Stimulated activated CD4-positive, alpha-beta T cell treated with anti-CD3 and anti-CD28 coated beads, TNF-alpha, amount 100 ng/mL, for 1 hour (primary cell): ENCODE measurements at places on chromosomes 7 and 10.

DNA sequence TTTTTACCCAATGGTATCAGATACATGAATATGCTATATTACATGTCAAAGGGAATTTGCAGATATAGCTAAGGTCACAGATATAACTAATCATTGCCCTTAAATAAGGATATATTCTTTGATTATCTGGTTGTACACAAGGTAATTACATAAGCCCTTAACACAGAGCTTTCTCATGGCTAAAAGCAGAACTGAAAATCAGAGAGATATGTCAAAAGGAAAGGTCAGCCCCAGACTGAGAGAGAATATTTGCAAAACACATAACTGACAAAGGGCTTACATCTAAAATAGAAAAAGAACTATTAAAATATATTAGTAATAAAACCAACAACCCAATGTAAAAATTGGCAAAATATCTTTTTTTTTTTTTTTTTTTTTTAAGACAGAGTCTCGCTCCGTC lies 1029.5 kb upstream of the LRRN3 start:
- DNase-seq = no peak

DNA sequence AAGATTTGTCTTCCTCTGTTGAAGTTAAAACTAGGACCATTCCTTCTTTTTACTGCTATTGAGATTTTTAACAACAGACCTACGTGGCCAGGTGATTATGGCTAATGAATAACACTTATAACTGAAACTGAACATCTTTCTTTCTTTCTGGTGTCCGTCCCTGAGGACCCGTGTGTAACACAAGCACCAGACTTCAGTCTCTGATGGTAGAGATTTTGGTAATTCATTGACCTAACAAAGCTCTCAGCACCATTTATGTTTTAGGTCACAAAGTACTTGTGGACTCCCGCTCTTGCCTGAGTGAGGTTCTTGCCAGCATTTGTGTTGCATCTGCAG lies 40.4 kb upstream of the TMEM229A start:
- no peak for DNase-seq

- DNase-seq = no peak
These were observed 18.9 kb upstream of the NRBF2 start for GRCh38 chr10:63114031-63114814.

DNA sequence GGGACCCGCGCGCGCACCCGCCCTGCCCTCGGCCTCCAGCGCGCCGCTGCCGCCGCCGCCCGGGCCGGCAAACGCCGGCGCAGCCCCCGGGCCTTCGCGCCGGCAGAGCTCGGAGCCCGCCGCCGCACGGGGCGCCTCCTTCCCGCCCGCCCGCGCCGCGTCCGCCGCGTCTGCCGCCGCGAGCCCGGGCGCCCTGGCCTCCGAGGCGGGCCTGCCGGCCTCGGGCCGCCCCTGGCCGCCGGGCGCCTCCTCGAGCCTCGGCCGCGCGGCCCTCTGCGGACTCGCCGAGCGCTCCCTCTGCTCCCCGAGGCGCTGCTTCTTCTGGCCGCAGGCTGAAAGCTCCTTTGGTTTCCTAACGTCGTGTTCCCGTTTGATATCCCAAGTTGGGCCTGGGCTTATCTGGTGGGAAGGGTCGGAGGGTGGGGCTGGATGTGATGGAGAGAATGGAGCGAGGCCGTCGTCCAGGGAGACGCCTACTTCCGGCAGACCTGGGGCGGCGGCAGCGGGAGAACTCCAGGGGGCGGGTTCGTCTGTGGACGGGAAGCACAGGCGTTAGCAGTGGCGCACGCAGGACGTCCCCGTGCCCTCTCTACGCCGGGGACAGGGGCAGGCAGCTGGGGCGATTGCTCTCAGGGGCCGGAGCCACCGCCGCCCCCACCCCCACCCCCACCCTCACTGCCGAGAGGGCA lies 221.0 kb downstream of the PHTF2 start:
- no peak for DNase-seq

DNA sequence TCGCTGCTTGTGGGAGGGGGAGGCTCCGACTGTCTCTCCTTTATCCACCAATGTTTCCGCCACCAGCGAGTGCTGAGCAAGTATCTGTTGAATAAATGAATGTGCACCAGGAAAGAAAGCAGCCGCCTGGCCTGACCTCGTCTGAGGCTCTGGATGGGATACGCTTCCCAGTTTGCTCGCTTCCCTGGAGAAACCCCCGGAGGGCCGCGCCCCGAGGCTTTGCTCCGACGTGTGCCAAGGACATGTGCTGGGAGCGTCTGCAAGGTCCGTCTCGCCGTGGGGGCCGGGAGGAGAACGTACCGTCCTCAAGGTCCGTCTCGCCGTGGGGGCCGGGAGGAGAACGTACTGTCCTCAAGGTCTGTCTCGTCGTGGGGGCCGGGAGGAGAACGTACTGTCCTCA lies 536.4 kb downstream of the DNAJB6 start:
- no peak for DNase-seq

GRCh38 chr10:34406463-34407323 lies 408.4 kb downstream of the PARD3 start:
- DNase-seq = no peak

DNA sequence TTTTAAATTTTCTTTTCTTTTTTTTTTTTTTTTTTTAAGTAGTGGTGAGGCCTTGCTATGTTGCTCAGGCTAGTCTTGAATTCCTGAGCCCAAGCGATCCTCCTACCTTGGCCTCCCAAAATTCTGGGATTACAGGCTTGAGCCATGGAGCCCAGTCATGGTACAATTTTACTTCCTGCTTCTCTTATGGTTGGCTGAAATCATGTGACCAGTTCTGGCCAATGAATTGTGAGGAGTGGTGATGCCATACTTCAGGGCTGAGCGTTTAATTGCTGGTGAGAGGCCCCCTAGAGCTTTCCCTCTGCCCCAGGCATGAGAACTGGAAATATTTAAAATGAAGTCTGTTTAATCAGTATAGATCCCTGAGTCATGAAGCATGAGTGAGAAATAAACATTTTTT lies 22.2 kb upstream of the BAIAP2L1 start:
- no peak for DNase-seq

DNA sequence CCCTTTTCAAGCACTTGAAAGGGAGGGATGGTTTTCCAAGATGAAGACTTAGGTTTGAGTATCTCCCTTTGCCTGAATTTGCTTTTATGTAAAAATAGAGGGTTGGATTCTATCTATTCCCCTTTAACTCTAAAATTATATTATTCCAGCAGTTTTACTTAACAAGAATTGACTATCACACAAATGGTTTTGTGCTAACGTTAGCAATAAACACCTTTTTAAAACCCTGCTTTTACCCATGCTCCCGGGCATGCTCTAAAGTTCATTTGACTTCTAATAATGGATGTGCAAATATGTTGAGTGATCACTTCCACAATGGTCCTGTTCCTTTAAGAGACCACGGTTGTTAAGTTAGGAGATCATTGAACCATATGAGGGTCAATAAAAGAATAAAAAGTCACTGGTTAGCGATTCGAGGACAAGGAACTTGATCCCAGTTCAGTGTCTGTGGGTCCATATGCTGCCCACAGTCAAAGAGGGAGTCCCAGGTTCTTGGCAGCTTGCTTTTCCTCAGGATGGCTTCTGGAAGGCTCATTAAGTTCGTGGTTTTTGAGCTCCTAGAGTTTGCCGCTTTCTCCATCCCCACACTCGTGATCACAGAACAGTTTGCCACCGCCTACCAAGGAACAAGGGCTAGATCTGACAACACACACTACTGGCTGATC lies at the start of gene TMEM236:
TSS of gene TMEM236 (plus strand) at position 421 of the 665 bp plus-strand sequence. CDS start at position 516, 95 bp downstream.
- no peak for DNase-seq

DNA sequence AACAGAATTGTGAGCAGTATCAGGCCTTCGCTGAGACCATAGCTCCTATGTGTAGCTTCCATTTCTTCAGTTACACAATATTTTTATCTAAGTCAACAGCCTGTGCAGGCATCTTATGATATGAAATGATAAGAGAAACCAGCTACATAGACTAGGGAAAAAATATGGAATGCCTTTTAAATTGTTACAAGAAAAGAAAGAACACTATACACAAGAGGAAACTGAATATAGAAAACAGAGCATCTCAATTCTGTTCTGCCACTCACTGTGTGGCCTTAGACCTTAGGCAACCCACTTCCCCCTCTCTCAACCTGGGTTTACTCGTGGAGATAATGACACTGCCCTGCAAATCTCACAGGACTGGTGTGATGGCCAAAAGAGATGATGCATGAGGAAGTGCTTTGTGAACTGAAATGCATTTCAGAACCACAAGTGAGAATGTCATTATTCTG lies 132.9 kb downstream of the LRRN3 start:
- no peak for DNase-seq

DNA sequence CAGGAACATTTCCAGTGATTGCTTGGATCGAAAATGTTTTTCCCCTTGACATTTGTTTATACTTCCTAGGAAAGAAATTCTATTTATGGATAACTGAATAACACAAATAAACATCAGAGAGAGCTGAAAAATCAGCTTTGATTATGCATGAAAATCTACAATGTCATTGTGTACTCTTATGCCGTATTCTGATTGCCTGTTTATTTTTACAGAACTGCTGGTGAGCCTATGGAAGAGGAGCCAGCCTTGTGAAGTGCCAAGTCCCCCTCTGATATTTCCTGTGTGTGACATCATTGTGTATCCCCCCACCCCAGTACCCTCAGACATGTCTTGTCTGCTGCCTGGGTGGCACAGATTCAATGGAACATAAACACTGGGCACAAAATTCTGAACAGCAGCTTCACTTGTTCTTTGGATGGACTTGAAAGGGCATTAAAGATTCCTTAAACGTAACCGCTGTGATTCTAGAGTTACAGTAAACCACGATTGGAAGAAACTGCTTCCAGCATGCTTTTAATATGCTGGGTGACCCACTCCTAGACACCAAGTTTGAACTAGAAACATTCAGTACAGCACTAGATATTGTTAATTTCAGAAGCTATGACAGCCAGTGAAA lies 121.5 kb downstream of the TWIST1 start:
- no peak for DNase-seq

DNA sequence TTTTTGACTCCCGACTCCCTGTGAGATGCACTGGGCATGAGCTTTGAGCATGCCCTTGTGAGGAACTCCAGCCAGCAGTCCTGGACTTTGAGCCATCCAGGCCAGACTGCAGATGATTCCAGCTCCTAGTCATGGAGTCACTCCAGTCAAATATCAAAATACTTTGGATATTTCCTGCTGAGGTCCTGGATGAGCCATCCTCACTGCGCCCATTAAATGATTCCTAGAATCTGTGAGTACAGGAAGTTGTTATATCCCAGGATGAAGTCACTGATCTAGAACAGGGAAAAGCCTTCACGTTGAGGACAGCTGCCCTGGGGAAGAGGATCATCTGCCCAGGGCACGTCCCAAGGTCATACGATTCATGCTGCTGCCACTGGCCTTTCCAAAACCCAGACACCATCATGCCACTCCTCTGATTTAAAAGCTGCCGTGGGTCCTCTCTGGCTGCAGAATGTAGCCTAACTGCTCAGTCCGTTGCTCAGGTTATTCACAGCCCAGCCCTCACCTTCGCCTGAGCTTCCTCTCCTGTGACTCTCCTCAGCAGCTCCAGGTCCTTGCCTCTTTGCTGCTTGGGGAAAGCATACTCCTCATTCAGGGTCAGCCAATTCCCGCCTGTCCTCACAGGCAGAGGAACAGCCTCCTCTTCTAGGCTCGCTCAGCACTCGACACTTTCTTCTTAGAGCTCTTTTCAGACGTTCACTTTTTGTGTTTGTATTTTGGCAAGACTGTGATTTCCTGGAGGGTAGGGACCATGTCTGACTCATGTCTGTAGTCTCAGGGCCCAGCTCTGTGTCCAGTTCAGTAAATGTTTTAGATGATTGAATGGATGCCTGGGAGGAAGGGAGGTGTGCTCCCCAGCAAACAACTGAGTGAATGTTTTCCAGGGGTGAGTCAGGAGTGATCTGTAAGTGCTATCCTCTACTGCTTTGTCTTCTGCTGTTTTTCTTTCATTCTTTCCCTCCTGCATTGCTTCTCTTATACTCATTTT lies 157.8 kb downstream of the SNX10 start:
- no peak for DNase-seq

DNA sequence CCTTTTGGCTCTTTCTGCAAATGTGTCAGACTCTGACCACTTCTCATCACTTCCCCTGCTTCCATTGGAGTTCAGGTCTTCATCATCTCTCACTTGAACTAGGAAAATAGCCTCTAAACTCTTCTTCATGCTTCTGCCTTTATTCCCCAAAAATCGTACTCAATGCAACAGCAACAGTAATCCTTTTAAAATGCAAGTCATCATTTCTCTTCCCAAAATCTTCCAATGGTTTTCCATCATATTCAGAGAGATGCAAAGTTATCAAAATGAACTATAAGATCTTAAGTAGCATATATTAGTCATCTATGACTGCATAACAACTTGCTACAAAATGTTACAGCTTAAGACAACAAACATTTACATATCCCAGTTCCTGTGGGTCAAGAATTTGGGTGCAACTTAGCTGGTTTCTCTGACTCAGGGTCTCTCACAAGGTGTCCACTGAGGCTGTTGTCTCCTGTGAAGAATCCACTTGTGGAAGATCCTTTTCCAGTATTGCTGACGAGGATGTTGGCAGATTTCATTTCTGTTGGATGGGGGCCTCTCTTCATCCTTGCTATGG lies 31.0 kb upstream of the ETV1 start:
- DNase-seq = no peak

DNA sequence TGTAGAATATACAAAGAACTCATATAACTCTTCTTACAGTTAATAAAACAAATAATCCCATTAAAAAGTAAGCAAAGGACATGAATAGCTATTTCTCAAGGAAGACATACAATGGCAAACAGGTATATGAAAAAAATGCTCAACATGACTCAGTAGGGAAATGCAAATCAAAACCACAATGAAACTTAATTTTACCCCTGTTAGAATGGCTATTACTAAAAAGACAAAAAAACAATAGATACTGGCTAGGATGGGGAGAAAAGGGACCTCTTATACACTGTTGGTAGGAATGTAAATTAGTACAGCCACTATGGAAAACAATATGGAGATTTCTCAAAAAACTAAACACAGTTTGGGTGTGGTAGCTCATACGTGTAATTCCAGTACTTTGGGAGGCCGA lies 37.8 kb downstream of the HERPUD2 start:
- no peak for DNase-seq
